ENCODE measurements at places on chromosomes 2 and 18.

DNA sequence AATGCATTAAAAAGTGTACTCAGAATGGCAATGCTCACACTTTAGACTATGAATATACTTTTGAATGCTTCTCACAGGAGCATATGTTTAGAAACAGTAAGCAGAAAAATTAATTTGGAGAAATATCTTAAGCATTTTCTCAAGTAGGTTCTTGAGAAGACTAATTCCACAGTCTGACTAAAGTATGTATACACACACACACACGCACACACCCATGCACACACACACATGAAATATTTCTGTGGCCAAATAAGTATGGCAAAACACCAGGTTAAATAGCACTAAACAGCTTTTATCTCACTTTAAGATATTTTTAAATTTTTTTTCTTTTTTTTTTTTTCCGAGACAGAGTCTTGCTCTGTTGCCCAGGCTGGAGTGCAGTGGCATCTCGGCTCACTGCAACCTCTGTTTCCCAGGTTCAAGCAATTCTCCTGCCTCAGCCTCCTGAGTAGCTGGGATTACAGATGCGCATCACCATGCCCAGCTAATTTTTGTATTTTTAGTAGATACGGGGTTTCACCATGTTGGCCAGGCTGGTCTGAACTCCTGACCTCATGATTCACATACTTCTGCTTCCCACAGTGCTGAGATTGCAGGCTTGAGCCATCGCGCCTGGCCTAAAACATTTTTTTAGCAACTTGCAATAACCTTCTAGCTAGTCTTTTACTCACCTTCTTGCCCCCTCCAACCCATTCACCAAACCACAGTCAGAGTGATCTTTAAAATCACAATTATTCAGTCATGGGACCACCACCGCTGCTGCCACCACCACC lies 67.5 kb upstream of the SCG2 start:
- DNase-seq = no peak

DNA sequence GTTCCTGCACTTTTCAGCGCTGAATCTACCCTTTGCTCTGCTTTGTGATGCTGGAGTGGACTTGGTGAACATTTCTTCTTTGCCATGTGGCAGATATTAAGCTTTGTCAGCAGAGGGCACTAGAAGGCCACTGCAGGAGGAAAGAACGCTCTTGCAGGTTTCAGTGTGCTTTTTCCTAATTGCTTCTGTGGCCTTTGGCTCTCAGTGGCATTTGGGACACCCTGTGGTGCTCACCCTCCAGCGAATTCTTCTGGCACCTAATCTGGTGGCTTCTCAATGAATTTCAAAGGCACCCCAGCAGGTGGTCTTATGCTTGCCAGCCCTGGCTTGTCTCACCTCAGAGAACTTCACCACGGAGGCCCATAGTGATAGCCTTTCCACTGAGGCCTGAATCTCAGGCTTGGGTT lies 146.7 kb downstream of the MYO3B start:
- DNase-seq = peak; percentile 14

DNA sequence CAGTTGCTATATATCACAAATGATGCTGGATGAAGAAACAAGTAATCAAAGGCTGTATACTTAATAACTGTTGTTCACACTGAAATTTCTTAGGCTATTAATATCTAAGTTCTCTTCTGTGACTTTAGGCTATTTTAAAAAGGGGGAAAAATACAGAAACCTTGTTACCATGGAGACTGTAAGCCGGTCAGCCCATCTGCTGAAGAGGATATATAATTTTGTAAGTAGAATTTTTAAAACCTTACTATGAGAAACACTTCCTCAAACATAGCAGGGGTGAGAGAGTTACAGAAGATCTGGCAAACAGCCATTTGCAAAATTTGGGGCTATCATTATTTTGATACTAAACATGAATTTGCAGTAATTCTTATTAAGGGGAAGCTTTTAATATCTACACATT lies 27.8 kb downstream of the CACNB4 start:
- DNase-seq = no peak

GRCh38 chr18:76491776-76492668 lies 3.0 kb downstream of the ZNF516 start:
- no peak for DNase-seq

- DNase-seq = no peak
Observed at GRCh38 chr2:1137913-1138391, 187.3 kb downstream of the SNTG2 start.

GRCh38 chr2:157874997-157875640 lies 1.0 kb downstream of the ACVR1 start:
- no peak for DNase-seq

DNA sequence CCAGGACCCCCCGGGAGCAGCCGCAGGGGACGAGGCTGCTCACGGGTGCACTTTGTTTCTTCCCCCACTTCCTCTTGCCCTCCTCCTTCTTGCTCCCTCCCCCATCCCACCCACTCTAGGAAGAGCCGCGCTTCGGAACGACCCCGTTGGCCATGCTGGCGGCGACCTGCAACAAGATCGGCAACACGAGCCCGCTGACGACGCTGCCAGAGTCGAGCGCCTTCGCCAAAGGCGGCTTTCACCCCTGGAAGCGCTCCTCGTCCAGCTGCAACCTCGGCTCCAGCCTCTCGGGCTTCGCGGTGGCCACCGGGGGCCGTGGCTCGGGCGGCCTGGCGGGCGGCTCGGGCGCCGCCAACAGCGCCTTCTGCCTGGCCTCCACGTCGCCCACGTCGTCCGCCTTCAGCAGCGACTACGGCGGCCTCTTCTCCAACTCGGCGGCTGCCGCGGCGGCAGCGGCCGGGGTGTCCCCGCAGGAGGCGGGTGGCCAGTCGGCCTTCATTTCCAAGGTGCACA lies 1.3 kb downstream of the SP9 start:
- DNase-seq = no peak

DNA sequence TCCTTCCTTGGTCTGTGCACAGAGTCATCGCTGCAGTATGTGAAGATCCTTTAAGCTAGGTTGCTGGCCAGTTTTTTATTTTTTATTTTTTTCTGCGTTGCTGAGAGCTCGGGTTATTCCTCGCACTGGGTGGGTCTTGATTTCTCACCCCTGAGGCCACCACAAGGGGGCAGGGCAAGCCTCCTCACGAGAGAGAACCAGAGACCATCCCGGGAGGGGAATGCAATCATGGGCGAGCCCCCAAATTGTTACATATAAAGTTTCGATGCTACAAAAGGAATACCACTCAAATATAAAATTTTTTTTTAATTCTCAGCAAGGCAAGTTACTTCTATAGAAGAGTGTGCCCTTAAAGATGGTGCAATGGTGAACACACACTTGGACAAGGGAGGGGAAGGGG lies 24.9 kb downstream of the HTR2B start:
- DNase-seq = no peak

- DNase-seq = peak; percentile 7
Observed at GRCh38 chr2:182057002-182057401, 71.3 kb downstream of the PPP1R1C start.

DNA sequence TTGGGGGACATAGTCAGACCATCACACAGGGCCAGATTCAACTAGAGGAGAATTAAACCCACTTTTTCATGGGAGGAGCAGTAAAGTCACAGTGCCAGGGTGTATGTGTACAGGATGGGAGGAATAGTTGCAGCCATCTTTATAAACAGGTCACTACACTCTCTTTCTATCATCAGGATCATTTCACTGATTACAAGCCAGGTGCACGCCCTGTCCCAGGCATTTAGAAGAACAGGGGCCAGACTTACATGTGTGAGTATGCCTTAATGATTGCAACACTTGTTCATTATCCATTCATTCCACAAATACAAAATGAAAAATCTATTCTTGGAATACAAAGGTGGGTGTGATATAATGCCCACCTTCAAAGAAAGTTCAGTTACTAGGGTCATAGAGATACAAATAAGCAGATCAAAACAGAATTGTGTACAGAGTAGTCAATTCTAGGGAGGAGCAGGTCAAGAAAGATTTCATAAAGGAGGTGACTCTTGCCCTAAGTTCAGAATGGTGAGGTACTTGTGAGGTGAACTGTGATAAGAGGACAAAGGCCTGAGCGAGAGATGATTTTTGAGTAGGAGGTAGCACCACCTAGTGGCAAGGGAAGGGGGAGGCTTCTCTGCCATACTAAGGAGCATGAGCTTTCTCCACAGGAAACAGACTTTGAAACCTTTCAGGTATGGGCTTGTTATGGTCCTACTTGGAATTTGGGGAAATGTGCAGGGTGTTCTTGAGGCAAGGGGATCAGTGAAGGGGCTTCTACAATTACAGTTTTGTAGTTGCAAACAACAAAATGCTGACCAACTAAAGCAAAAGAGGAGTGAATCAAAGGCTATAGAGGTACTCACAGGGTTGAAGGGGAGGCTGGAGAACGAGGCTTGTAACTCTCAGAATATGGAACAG lies 156.3 kb downstream of the SUCLG1 start:
- no peak for DNase-seq

GRCh38 chr18:47883771-47884413 lies 46.6 kb downstream of the SMAD2 start:
- DNase-seq = no peak

- DNase-seq = peak; percentile 50
Observed at GRCh38 chr2:202171241-202171825, 67.1 kb downstream of the SUMO1 start.

- DNase-seq = no peak
Observed at GRCh38 chr2:151609705-151610104, 124.6 kb downstream of the NEB start.

DNA sequence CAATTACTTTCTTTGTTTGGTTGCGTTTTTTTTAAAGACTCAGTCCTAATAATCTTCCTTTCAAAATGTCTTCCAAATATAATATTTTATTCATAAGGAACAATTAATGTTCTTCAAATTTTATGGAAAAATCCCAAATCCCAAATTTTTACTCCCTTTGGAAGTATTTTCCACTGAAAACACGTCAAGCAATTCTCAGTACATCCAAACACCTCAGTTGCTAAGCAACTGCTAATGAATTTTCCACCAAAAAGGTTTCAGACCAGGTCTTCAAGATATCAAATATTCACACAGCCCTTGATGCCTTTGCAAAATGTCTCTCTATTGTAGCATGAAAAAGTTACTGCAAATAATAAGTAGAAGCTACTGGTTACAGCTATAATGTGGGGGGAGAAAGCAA lies 140.1 kb downstream of the DSEL start:
- no peak for DNase-seq

GRCh38 chr2:198374375-198375082 lies 570.1 kb downstream of the PLCL1 start:
- no peak for DNase-seq

DNA sequence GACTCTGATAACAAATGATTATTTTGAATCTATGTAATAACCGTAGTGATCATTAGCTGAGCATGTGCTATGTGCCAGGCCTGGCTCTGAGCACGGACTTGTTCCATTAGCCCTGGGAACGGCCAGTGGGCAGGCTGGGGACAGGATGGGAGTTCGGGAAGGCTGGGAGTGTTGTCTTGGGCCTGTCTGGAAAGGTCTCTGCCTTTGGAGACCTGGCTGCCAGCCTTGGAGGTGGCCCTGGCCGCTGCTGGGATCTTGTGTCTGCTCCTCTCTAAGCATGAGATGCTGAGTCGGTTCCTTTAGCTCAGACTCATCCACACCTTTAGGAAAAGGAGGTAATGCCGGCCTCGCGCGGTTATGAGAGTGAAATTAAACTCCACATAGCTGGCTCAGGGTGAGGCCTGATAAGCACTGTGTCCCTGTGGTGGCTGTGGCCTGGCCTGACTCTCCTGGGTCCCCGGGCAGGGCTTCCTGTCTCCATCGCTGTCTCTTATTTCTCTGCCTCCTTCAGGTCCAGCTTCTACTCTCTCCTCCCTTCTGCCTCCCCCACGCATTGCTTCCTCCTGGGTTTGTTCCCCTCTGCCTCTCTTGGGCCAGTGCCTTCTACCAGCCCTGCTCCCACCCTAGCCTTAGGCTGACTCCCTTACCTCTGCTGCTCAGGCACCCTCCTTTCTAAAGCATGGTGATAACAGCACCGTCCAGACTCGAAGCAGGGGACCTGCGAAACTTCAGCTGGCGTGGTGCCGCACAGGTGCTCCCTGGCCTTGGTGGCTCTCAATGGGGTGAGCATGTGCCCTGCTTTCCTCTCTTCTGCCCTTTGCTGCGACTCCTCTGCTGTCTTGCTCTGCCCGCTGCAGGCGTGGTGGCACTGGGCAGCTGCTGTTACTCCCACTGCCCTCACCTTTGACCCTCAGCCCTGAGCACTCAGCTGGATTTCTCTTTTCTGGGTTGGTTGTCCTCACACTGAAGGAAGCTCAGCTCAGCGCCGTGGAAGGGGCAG lies 41.8 kb downstream of the NCK2 start:
- DNase-seq = no peak

- no peak for DNase-seq
Observed at GRCh38 chr2:30266051-30266621, 34.8 kb downstream of the LBH start.

- DNase-seq = no peak
Observed at GRCh38 chr2:27724905-27725701, 46.4 kb upstream of the MRPL33 start.

DNA sequence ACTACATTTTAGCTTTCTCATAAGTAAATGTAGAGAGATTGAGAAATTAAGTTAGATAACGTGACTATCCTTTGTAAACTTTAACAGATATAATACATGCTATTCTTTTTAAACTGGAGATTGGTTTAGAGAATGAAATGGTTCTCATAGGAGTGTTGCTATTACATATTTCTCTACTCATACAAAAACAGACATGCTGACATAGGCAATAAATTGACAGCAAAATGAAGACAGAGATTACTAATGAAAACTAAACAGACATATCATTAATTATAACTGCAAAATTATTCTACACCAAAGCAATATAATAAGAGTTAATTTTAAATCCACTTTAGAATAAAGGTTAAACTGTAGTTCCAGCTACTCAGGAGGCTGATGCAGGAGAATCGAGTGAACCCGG lies 227.6 kb downstream of the CBLN2 start:
- DNase-seq = no peak

DNA sequence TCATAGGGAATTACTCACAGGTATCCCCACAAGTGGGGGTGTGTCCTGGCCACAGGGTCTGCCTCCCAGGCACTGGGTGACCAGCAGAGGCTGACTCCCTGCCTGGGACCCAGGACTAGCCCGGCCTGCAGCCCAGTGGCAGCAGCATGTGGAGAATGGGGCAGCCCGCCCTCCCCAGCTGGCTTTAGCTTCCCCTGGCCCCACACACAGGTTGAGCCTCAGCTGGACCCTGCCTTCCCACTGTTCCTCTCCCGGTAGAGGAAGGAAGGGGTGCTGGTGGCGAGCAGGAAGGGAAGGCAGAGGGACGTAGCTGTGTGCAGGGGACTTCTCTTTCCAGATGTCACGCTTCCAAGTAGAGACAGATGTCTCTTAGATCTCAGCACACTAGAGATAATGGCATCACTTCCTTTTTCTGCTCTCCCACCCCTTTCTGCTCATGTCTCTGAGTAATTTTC lies 51.4 kb downstream of the EMILIN2 start:
- no peak for DNase-seq

GRCh38 chr2:3624059-3624794 lies 29.3 kb downstream of the COLEC11 start:
- no peak for DNase-seq

Data from cerebellum (tissue), 4 donors.